ENCODE measurements at places on chromosomes 3 and 15.

GRCh38 chr15:85757073-85757938 is 37.4 kb downstream of the KLHL25 start:
- no peak for DNase-seq

DNA sequence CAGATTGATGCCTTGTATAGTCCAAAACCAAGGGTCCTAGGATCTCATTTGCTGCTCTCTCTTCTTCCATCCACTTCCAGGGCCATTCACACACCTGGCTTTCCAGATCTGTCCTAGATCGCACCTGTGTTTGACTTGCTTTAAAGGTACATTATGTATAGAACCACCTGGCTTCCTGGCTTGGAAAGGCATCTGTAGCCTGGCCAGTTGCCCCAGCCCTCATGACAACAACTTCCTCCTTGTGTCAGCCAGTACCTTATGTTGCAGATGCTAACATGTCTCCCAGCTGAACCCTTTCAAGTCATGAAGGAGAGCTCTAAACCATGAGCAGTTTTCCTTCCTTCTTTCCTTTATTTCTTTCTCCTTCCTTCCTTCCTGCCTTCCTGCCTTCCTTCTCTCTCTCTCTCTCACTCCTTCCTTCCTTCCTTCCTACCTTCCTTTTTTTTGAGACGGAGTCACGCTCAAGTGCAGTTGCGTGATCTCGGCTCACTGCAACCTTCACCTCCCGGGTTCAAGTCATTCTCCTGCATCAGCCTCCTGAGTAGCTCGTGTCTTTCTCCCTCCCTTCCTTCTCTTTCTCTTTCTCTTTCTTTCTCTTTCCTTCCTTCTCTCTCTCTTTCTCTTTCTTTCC is 2.5 kb upstream of the HTR3C start:
- no peak for DNase-seq

GRCh38 chr3:126540951-126541627 is 17.1 kb downstream of the CHST13 start:
- DNase-seq, result no peak

DNA sequence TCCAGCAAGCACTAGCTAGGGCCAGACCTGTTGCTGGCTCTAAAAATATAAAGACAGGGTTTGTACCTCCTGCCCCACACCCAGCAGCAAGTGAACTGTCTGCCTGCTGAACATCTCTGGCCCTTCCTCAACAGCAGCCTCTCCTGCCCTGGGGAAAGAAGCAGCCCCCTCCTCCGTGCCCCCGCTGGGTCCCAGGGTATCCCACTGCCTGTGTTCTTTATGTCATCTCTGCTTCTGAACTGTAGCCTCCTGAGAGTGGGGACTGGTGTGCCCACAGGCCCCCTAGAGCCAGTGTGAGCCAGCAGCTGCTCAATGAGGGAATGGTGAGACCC is 54.5 kb downstream of the ACAD9 start:
- no peak for DNase-seq

DNA sequence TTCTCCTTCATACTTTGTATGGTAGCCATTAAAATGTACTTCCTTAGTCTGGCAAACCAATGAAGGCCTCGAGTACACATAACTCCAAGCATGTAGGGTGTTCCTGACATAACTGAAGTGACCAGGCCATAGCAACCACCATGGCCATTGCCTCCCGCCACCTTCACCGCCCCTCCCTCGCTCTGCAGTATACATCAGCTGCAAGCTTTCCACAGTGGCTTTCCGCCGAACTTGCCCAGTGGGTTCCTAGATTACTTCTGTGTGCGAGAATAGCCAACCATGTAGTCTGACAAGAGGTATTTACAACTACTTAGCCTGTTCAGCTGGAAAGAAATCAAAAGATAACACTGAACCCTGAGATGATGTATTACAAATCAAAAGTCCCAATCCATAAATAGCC is 3.4 kb upstream of the CTNNB1 start:
- DNase-seq, result no peak

GRCh38 chr15:55349282-55349681 is 30.3 kb downstream of the PIGB start:
- DNase-seq, result no peak

DNA sequence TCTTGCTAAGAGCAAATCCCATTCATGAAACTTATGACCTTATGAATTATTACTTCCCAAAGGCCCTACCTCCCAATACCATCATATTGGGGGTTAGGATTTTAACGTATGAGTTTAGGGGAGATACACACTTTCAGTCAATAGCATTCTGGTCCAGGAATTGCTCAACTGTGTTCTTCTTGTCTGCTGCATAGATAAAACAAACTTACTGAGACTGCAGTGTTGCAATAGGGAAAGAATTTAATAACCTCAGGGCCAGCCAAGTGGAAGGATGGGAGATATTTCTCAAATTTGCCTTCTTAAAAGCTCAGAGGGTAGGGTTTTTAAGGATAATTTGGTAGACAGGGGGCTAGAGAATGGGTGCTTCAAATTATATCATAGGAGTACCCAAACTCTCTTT is 625.8 kb downstream of the OTOL1 start:
- no peak for DNase-seq

GRCh38 chr3:81601707-81602305 is 159.6 kb downstream of the GBE1 start:
- DNase-seq, result no peak

GRCh38 chr3:86416334-86416733 is 574.6 kb downstream of the VGLL3 start:
- DNase-seq, result no peak

DNA sequence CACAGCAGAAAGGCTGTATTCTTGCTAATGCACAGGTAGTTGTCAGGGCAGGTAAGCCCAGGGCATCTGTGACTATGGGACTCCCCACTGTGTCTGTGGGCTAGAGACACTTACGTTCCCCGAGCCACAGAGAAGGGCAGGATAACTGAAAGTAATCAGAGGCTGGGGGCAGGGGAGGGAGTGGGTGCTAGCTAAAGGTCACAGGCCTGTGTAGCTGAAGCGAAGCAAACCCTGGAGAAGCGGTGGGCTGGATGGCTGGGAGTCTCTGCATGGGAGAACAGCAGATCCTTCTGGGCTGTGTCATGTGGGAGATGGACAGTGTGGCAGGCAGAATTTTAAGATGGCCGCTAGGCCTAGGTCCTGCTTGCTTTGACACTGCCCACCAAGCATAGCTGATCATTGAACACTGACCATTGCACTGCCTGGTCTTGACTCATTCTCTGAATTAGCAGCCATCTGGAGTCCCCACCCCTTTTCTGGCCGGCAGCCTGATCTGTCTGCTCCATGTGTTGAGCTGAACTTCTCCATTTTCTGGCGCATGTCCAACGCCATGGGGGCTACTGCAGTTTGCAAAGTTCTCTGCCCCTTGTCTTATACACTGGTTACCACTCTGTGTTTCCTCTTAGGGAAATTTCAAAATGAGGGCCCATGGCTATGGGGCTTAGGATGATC is 110.0 kb downstream of the DGKG start:
- no peak for DNase-seq

DNA sequence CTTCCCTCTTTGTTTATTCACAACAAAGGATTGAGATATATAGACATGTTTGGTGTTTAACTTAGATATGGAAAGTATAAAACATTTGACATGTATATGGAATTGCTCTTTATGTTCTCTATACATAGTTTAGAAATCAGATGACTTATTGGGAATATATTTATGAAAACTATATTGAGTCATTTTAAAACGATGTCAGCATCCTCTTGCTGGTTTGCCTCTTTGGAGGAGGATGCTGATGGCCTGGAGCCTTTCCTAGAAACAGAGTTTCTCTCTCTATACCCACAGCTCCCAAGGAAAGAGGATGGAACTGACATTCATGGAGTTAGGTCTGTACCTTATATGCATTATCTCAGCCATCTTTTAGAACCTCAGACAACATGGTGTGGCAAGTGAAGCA is 40.3 kb downstream of the ZBTB38 start:
- DNase-seq, result no peak

- DNase-seq, result no peak
Observed at GRCh38 chr15:40769274-40770146, at the start of gene C15orf62. C15orf62 (plus strand) TSS chr15:40769980; CDS start chr15:40770496, 516 bp downstream.

- no peak for DNase-seq
Observed at GRCh38 chr3:161067335-161067734, 37.8 kb downstream of the B3GALNT1 start.

GRCh38 chr3:111668888-111669488 is 73.8 kb upstream of the ZBED2 start:
- no peak for DNase-seq

DNA sequence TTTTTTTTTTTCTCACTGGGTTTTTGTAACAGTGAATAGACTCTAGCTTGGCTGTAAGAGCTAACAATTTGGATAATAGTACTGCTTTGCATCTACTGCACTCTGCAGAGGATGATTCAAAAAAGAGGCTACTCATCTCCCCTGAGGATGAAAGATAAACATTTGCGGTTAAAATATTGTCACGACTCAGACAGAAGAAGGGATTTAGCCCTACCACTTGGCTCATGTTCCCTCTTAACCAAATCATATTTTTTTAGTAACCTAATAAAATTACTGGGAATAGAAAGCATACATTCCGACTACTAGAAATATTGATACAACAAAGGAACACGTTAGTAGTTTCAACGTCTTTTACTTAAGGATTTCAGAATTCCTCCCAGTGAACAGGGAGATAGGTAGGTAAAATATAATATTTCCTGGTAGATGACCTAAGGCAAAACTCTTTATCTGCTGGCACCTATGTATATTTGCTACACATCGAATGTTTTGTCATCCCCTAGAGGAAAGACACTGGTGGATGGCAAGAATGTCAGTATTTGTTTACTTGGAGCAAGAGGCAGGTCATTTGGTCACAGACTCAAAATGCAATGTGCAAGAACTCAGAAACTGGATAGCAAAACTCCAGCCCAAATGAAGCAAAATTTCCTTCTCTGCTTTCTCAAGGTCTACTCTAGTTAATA is 110.8 kb downstream of the GREM1 start:
- no peak for DNase-seq

GRCh38 chr3:117671722-117672318 is 962.2 kb downstream of the TUSC7 start:
- no peak for DNase-seq

- DNase-seq, result no peak
Observed at GRCh38 chr3:5071061-5071460, 51.0 kb upstream of the ARL8B start.

DNA sequence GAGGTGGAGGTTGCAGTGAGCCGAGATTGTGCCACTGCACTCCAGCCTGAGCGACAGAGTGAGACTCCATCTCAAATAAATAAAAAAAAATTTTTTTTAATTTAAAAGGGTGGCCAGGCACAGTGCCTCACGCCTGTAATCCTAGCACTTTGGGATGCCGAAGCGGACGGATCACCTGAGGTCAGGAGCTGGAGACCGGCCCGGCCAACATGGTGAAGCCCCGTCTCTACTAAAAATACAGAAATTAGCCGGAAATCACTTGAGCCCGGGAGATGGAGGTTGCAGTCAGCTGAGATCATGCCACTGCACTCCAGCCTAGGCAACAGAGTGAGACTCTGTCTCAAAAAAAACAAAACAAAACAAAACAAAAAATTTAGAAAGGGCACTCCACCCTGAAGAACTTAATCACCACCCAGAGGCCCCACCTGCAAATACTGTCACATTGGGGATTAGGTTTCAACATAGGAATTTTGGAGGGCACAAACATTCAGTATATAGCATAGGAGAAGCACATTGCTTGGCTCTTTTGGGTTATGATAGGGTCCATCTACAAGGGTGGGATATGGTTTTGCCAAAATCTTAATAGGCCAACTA is 7.1 kb upstream of the YEATS2 start:
- no peak for DNase-seq

DNA sequence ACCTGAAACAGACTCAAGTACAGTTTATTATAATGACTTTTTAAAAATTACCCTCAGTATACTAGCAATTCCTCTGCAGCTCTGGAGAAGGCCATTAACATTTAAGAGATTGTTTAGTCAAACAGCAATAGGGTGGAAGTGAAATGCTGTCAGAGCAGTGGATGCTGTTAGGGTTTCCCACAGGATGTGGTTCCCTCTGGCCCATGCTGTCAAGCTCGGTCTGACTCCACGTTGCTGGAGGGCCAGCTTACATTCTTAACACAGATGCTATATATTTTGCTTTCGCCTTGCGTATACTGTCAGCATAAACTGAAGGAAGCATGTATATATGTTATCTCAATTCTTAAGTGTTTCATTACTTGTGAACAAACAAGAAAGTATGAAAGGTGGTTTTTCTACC is 231.1 kb upstream of the COL8A1 start:
- no peak for DNase-seq

- no peak for DNase-seq
Observed at GRCh38 chr15:60535265-60535664, 56.3 kb upstream of the ICE2 start.

DNA sequence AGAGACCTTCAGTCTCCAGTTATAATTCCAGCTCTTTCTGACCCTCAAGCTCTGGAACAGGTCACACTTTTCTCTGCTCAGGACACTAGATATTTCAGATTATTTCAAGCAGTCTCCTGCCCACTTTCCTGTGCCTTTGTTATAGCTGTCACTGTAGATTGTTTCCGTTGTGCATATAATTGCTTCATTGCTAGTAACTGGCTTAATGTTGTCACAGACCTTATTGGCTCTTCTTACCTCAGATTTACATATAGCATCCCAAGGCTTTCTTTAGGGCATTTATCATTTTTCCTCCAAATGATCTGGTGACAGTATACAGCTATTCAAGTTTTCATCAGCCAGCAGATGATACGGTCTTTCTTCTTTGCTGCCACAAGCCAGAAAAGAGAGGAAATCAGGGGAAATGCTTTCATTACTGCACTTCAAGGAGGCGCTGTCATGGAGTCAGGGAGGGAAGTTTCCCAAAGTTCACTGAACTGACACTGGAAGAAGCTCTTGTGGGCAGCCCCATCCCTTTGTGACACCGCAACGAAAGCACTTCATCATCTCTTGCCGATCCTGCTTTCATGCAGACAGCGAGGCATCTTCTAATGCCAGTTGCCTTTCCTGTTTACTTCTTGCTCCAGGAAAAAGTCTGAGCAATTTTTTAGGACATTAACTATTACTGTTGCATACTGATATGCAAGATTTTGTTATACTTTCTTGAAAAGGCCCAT is 181.9 kb downstream of the CDIN1 start:
- no peak for DNase-seq

- DNase-seq, result no peak
Observed at GRCh38 chr3:46466273-46466672, 1.6 kb upstream of the LTF start.

GRCh38 chr3:51703068-51703760 is 3.7 kb upstream of the GRM2 start:
- DNase-seq, result no peak

- no peak for DNase-seq
Observed at GRCh38 chr3:148147903-148148302, 549.8 kb upstream of the AGTR1 start.

DNA sequence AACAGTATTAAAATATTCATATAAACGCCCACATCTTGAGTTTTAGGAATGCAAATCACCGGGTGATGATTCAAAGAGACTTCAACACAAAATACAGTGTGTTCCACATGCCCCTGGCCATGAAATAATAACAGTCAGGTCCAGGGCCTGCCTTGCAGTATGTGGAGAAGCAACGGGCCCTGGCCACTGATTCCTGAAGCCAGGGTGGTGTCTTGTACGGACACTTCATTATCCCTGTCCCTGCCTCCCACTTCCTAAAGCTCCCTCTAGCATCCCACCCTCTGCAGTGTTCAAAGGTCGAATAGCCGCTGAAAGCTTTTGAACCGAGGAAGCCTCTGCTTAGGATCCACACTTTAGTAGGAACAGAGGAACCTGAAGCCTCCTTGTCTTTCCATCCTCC is 50.4 kb upstream of the PCSK6 start:
- no peak for DNase-seq

GRCh38 chr3:172518929-172519640 is 4.1 kb downstream of the TNFSF10 start:
- no peak for DNase-seq

Measured in CD4-positive, alpha-beta T cell (primary cell).